Sigmoid colon (tissue), 7 donors: ENCODE measurements at places on chromosomes 6 and 20.

DNA sequence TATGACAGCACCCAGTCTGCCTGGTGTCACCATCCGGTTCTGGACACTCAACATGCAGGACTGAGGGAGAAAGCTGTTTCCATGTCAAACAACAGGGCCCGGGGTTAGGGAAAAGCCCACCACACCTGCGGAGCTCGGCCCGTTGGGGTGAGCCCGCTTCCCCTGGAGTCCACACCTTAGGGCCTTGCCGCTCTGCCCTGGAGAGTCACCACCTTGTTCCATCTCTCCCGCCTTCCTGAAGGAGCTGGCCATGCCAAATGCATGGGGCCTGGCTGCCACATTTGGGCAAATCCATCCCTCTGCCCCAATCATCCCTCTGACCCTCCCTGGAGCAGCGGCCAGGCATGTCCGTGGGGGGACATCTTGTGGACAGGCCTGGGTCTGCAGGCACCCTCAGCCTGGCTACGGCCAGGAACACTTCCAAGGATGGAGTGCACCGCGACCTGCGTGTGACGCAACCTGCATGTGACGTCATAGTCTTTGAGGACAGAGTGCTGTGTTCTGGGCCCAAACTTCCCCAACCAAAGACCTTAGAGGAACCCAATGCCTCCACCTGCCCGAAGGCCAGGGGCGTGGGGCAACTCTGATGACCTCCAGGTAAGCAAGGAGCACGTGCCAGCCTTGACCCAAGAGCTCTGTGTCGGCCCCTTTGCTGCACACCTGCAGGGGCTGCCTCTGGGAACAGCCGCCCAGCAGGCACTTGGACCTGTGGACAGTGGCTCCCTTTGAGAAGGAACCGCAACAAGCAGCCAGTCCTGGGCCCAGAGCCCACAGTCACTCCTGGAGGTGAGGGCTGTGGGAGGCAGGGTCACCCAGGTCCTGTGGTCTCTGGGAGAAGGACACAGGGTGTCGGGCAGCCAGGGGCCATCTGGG, 1.7 kb downstream of the CABLES2 start:
- DNase-seq: peak; percentile 89

DNA sequence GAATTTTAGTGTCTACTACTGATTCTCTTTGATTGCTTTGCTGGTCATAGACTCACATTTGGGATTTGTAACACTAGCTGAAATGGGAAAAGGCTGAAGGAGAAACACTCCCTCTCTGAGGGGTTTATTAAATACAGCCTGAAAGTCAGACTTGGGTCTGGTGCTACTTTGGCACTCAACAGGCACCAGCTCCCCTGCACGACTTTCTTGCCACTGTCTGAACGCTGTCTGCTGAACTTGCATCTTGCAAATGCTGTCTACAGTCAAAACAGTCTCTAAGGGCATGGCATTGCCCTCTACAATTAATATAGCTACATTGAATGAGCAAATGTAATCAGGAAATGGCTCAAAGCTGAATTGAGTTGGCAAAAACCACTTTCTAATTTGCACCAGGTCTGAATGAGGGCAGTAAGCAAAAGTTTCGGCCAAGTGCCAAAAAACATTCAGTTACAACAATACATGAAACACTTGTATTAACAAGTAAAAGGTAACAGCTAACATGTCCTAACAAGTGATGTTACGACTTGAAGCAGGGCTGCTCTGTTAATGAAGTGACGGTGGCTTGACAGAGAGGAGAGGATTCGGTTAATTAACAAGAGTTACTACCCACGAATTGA, 119.5 kb downstream of the FOXC1 start:
- DNase-seq: no peak

DNA sequence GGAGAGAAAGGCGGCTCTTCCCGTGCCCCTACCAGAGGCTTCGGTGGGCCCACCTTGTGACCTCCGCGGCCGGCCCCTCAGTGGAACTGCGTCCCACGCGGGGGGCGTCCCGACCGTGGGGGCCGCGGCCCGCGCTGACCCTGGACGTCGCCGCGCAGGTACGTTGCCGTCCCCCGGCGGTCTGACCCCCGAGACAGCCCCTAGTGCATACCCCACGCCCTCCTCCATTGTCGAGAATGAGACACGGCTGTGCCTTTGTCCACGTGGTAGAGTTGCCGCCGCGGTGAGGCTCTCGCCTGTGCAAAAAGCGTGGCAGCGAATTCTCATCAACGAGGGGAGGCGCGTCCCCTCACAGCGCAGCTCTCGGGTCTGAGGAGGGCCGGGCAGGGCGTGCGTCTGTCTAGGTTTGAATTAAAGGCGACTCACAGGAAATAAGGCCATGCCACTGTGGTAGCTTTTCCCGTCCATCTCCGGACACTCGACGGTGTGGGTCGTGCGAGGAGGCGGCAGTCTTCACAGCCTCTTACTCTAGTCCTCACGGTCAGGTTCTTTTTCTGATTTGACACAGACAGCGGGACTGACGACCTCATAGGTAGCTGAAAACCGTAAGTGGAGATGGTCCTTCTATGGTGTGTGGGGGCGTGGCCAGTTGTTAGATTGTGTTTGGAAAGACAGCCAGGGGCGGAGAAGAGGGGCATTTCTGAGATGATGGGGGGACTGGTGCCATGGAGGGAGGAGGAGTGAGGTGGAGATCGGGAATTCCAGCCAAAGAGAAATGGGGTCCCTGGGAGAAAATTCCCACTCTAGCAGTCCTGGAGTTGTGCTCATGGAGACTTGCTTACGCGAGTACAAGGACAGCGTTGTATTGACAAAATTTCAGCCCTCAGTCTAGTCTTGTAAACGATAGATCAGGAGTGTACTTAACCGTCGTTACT, 580 bp downstream of the NXT1 start:
- DNase-seq: peak; percentile 79

DNA sequence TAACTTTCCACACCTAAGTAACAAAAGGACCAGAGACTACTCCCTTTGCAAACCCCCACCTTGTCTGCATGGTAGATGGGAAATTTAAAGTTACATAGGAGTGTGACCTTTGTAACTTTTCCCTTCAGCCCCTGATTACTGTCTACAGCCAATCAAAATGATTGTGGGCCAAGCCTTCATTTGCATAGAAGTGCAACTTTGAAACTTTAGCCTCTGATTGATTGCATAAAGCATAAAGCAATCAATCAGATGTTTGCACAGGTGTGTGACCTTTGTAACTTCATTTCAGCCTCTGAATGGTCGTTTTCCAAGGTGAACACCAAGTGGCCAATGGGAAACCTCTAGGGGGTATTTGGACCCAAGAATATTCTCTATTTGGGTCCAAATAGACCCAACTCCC, 46.1 kb downstream of the PRKN start:
- no peak for DNase-seq

DNA sequence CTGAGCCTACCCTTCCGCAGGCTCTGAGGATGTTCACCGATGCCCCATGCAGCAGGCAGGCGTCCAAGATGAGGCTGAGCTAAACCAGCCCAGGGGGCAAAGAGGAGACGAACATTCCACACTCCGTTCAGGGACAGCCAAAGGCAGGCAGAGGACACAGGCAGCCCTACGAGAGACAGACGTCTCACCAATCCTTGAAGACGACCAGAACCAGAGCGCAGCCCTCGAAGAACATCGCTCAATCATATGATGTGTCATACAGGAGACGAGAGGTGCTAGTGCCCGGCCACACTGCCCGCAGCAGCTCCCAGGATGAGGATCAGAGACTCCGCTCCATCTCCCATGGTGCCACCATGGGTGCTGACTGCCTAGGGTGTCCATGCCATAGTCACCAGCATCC, 35.6 kb upstream of the TMEM181 start:
- DNase-seq: no peak

GRCh38 chr6:38177882-38178583, 358.5 kb downstream of the ZFAND3 start:
- peak; percentile 28 for DNase-seq

DNA sequence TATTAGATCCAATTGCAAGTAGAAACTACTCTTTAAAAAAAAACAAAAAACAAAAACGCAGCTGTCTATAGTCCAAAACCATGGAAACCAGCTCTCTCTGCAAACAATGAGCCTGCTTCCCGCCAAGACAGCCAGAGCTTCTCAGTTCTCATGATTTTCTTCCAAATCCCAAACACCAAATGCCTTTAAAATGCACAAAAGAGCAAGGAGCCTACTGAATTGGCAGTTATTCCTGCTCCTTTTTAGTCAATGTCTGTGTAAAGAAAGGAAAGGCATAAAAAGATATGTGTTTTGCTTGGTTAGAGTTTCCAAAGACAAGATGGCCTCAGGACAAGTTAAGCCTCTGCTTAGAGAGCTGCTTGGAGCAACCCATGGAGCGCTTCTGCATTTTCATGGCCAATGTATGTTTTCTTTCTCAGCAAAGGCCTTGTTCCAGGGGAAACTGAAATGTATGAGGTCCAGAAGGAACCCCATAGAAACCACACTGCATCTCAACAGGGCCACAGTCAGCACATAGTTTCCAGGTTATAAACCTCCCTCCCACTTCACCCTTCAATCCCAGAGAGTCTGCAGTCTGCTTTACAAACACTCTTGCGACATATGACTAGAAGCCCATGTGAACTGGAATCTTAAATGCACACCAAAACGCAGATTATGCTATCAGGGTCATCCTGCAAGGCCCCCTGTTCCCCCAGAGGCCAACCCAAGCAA, 209.3 kb upstream of the TAB2 start:
- DNase-seq: no peak
